HFFc6 (cell line): ENCODE measurements at places on chromosomes 2 and 18.
A peak's percentile ranks its signal among the peaks of the same experiment; 100 is the strongest.

DNA sequence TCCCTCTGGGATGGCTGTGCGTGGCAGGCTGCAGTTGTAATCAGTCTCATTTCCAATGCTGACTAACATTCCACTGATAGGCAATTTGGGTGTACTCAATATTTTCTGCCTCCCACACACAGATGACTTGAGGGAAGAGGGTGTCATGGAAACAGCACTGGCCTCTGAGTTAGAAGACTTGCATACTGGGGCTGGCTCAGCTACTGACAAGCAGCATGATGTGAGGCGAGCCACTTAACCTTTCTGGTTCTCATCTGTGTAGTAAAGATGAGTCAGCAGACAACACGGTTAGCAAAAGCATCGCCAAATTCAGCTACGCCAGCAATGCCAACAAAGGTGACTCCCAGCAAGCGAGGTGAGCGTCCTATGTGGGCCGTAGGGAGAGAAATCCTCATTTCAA lies 73.5 kb downstream of the COLEC12 start:
- DNase-seq = peak; percentile 30

- DNase-seq = no peak
These were observed 72.5 kb upstream of the RGPD5 start for GRCh38 chr2:109721626-109722025.

DNA sequence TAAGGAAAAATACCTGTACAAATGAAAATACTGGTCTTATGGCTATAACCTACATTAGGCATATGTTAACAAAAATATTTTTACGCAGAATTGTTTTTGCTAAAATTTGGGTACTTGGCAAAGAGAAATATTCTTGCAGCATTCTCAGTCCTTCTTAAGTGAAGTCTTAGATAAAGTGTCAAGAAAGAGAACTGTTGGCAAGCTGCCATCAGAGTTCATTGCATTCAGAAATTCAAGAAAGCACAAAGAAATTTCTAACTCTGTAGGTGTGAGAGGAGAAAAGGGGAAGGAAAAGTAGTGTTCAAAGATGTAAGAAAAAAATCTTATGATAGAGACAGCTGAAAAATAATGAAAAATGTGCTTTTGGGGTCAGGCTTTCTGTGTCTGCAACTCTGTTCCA lies 86.7 kb downstream of the IRS1 start:
- no peak for DNase-seq

DNA sequence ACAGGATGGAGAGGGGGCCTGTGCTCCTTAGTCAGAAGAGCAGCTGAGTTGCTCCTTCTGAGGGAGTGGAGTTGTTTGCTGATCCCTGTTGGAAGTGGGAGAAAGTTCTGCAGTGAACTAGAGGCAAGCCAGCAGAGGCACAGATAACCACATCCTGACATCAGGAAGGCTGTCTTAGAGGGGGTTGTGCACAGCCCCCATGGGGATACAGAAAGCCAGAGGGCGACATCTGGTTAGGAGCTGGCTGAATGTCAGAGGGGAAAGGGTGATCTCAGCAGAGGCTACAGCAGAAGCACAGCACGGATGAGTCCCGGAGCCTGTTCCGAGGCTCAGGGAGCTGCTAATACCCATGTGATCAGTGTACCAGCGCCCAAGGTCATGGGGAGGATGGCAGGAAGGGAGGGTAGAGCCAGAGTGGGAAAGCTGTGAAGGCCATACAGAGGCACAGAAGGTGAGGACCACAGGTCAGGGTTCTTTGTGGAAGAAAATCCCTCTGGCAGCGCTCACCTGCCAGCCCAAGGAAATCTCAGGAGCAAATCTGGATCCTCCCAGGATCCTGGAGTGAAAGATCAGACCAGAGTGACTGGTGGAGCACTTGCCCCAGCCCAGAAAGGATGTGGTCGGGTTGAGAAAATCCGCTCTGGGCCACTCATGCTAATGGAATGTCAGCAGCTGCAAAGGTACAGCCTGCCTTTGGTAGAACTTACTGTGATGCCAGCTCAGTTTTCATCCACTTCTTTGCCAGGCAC lies 111.8 kb downstream of the STPG4 start:
- DNase-seq = peak; percentile 93

DNA sequence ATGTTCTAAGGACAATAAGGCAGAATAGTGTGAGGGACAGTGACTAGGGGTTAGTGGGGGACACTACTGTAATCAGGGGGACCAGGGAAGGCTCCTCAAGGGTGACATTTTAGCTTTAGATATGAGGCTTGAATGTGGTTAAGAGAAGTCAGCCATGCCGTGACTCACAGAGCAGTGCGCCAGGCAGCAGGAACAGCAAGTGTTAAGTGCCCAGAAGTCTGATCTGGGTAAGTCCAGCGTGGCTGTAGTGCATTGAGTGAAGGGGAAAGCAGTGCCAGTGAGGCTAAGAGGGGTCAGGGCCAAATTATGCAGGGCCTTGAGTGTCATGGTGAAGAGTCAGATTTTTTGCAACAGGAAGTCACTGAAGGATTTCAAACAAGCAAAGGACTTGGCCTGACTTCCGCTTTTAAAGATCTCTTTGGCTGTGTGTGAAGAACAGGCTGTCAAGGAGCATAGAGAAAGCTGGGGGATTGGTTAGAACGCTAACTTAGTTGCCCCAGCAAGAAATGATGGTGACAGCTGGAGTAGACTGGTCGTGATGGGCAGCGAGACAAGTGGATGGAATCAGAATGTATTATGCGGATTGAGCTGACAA lies 151.5 kb downstream of the MSH2 start:
- no peak for DNase-seq

GRCh38 chr2:166375195-166375735 lies 479 bp downstream of the SCN9A start:
- peak; percentile 30 for DNase-seq

- no peak for DNase-seq
These were observed 28.4 kb downstream of the TMEM177 start for GRCh38 chr2:119707117-119708087.

DNA sequence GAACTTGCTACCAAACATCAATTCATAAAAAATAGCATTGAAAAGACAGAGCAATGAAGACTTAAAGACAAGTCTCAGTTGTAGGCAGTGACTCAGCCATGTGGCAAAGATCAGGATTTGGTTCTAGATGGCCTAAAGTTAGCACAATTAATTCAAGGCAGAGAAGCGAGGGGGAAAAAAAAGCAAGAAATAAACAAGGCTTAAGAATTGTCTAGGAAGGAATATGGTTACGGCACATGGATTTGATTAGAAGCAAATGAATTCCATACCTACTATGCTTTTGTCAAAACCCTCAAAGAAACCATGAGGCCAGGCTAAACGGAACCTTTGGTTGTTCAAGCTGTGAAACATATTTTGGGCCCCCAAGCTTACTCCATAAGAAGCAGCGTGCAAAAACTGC lies 362.2 kb upstream of the KCNH7 start:
- no peak for DNase-seq

DNA sequence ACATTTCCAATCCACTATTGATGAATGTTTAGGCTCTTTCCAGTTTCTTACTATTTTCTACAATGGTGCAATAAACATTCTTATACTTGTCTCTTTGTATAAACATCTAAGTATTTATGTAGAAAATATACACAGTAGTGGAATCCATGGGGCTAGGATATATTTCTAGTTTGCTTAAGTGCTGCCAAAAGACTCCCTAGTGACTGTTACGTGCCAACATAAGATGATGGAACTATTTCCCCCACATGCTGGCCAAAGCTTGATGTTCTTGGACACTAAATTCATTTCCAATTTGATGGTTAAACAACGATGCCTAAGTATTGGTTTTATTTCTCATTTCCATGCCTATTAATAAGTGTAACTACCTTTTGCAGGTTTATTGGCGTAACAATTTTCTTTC lies 378.4 kb upstream of the HNRNPA3 start:
- DNase-seq = no peak

DNA sequence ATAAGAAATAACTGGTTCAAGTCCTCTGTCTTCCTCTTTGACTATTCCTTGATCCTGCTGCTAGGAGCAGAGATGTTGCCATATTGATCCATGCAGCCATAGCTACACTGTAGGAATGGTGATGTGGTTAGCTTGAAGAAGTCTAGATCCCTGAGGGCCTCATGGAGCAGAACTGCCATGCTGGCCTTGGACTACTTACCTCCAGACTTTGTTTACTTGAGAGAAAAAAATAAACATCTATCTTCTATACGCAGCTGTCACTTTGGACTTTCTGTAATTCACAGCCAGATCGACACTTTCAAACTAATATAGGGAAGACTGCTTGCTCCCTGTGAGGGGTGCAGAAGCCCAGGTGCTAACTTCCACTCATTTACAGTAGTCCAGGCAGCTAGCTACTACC lies 84.5 kb upstream of the NFU1 start:
- no peak for DNase-seq

DNA sequence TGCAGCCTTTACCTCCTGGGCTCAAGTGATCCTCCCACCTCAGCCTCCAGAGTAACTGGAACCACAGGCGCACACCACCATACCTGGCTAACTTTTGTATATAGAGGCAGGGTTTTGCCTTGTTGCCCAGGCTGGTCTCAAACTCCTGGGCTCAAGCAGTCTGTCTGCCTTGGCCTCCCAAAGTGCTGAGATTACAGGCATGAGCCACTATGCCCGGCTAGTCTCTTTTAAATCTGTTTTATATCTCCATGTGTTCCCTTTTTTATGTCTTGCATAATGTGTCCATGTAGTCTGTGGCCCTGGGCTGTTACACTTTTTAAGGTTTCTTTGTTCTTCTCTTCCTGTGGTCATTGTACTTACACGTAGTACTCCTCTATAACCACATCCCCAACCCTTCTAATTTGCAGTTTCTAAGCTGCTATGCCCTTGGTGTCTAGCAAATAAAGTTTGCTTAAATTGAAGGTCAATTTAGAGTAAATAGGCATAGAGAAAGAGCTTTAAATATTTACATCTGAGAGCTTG lies 168.2 kb downstream of the MCFD2 start:
- DNase-seq = no peak

GRCh38 chr18:78622251-78622906 lies 357.2 kb upstream of the SALL3 start:
- DNase-seq = no peak

GRCh38 chr2:224802407-224802806 lies 86.2 kb upstream of the CCDC195 start:
- peak; percentile 39 for DNase-seq

GRCh38 chr2:146817613-146818012 lies 1027.2 kb upstream of the ACVR2A start:
- no peak for DNase-seq

DNA sequence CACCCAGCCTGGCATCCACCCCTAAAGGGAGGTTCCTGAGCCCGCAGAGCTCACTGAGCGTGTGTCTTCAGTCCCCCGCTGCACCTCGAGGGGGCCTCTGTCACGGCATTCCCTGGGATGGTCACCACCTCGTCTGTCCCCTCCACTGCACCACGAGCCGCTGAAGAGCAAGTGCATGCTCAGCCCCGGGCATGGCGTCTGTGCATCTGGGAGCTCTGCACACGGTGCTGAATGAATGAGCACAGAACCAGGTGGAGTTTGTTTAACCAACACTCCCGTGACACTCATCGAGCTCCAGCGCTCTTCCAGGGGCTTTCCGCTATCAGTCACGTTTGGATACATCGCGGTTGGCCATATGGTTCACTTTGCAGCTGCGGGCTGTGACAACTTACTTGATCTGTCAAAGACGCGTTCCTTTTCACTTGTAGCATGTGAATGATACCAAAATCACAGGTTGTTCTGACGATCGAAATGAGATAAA lies 9.2 kb downstream of the ALLC start:
- no peak for DNase-seq

GRCh38 chr2:109304731-109305470 lies 175.9 kb downstream of the SH3RF3 start:
- no peak for DNase-seq

DNA sequence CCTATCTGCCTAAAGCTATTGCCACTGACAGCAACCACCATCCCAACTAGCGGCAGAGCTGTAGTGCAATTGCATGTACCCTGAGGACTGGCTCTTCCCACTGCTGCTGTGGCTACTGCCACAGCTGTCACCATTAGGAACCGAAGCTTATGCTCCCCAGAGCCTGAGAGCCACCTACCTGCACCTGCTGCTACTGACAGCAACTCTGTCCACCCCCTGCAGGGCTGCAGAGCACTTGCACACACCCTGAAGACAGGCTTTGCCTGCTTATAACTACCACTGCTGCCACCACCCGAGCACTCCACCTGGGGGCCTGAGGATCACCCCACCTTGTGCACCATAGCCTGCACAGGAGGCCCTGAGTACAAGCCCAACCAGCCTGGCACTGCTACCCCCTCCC lies 217.6 kb upstream of the FOSL2 start:
- DNase-seq = no peak

DNA sequence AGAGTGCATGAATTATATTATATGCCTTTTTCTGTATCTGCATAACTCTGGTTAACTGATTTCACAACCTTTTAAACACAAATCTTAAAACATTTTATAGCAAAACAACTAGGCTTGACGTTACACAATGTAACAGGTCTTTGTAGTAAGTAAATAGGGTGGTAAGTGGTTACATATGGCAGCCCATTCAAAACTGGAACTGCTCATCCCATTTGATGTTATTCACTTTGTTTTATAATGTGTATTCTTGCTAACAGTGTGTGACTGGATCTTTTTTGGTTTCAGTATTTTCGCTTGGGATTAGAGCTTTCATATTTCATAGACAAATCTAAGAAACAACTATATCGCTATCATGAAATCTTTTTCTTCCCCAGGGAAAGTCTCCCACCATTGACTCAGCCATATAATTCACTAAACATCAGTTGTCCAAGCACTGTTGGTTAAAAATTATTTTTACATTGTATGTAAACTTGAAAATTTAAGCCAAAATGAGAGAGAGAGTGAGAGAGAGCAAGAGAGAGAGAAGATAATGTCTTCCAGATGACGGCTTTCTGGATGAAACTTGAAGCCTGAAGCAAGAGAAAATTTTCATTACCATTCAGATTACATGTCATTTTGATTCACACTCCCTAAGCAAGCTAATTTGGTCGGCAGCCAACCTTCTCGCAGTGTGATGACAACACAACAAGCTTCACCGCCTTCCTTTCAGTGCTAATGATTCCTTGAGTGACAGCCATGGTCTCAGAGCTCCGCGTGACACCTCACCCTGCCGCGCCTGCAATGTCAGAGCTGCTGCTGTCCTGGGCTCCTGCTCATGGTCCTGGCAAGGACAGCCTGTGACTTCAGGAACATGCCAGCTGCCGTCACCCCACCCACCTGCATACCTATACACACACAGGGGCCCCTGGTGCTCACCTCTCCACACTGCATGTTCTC lies 946.9 kb upstream of the SOX11 start:
- no peak for DNase-seq

DNA sequence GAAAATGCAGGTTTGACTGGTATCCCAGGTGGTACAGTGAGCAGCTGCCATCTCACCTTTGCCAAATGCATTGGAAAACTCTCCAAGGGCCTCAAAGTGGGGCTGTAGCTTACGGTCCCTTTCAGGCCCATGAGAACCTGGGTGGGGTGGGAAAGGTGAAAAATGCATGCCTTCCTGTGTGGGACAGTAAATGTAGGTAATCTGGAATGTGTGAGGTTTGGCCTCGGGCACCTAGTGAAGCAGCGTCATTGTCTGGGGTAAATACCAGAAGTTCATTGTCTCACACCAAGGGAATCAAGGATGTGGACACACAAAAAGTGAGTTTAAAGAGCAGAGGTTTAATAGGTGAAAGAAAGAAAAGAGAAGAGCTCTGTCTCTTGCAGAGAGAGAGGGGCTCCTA lies 36.6 kb downstream of the TIMM21 start:
- DNase-seq = no peak
